Left forelimb (tissue), 1 donor: ENCODE measurements at places on chromosomes 2 and 18.

- no peak for DNase-seq
Measured at GRCh38 chr2:1561811-1562421, 148.7 kb downstream of the TPO start.

DNA sequence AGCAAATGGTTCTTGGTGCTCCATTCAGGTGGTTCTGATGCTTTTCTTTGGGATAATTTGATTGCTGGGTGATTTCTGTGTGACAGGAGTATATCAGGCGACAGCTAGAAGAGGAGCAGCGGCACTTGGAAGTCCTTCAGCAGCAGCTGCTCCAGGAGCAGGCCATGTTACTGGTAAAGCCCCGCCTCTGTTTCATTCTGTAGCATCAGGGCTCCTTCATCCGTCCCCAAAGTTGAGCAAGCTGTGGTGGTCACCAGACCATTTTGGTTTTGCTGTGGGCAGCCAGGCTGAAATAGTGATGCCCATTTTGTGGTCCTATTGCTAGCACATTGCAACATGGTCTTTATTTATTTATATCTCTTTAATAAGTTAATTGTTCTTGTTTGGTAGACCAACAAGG is 132.8 kb upstream of the IL1R2 start:
- DNase-seq = no peak

DNA sequence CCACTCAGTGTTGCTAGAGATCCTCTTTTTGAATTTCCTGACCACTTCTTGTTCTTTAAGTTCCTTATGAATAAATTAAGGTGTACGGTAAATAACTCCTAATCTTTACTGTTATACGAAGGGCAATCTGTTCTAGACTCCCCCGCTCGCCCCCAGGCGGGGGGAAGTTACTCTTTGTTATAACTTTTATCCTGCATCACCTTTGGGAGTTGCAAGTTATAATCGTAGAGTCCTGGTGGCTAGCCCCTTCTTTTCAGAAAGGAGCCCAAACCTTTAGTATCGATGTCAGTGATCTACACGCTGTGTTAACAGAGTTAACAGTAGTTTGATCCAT is 652 bp downstream of the GCA start:
- no peak for DNase-seq

DNA sequence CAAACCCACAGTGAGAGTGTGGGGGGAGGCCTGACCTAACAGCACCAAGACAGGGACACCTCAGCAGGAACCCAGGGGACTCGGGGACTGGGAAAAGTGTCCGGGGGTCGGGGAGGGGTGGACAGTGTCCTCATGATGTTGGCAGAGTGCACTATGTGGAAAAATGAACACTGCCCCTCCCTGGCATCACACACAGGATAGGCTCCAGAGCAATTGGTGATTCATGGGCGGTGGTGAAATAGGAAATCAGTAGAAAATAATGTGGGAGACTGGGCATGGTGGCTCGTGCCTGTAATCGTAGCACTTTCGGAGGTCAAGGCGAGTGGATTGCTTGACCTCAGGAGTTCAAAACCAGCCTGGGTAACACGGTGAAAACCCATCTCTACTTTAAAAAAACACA is 3.6 kb upstream of the ANO7 start:
- no peak for DNase-seq

DNA sequence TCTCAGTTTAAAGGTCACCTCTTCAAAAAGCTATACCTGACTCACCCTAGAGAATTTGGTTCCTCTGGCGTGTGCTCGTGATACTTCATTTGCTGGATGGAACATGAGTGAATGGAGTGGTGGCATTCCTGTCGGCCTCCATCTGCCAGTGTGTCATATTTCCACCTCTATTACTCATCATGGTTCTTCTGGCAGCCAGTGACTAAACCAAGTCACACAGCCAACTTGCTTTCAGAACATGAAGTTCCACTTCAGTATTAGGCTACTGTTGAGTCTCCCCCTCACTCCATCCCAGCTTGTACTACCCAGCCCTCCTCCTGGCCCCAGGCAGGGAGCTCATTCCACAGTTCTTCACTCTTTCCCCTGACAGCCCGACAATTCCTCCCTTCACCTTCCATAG is 169.8 kb downstream of the MREG start:
- DNase-seq = no peak

- DNase-seq = no peak
Measured at GRCh38 chr2:43313642-43314017, 87.2 kb upstream of the ZFP36L2 start.

DNA sequence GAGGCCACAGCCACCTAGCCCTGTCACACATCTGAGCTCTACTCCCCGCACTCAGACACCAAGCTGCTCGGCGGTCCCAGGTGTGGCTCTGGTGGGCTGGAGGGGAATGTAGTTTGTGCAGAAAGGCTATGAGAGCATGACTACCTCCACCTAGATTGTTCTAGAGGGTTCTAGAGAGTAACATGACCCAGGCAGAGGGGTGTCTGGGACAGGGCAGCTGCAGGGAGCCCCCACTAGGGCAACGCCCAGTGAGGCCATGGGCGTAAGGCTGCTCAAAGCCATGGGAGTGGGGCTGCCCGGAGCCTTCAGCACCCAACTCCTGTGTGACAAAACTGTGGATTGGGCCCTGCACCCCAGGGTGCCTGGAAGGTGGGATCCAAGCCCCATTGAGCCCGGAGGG is 511.4 kb upstream of the MYT1L start:
- DNase-seq = peak; percentile 38

GRCh38 chr2:5057891-5058351 is 634.3 kb upstream of the SOX11 start:
- no peak for DNase-seq

DNA sequence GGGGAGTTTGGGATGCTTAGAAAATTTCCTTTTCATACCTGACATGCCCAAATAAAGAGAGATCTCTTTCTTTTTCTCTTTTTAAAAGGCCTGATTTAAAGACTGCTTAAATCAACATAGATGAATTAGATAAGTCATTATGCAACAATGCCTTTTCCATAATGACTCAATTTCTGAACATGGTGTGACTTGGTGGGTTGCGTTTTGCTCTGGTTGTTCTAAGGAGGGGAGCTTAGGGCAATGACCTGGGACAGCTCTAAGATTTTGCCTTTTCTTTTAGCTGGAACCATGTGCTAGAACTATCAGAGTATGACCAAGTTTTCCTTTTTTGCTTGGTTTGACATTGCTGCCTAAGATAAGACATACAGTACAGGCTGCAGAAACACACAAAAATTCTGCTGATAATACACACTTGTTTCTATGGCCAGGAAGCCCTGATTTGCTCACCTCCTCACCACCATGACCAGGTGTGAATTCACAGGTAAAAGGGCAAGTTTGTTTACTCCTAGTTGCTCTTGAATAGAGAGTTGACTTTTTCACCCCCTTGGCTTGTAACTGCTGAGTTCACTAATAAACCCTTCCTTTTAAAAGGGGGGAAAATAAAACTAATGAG is 58.1 kb upstream of the IL1RL1 start:
- no peak for DNase-seq

DNA sequence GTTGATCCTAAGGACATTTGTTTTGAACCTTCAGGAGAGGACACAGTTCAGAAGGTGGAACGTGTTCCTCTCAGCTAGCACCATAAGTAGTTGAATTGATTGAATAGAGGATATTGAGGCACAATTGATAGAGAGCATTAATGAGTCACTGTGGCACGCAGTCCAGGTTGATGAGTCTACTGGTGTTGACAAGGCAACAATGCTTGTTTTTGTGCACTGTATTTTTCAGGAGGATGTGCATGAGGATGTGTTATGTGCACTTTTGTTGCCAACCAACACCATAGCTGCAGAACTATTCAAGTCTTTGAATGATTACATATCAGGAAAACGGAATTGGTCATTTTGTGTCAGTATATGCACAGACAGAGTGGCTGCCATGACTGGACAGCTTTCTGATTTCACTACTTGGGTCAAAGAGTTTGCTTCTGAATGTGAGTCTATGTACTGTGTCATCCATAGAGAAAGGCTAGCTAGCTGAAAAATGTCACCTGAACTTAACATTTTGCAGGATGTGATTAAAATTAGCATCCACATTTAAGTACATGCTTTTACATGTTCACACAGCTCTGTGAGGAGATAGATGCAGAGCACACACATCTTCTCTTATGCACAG is 140.1 kb upstream of the B3GNT2 start:
- DNase-seq = no peak

DNA sequence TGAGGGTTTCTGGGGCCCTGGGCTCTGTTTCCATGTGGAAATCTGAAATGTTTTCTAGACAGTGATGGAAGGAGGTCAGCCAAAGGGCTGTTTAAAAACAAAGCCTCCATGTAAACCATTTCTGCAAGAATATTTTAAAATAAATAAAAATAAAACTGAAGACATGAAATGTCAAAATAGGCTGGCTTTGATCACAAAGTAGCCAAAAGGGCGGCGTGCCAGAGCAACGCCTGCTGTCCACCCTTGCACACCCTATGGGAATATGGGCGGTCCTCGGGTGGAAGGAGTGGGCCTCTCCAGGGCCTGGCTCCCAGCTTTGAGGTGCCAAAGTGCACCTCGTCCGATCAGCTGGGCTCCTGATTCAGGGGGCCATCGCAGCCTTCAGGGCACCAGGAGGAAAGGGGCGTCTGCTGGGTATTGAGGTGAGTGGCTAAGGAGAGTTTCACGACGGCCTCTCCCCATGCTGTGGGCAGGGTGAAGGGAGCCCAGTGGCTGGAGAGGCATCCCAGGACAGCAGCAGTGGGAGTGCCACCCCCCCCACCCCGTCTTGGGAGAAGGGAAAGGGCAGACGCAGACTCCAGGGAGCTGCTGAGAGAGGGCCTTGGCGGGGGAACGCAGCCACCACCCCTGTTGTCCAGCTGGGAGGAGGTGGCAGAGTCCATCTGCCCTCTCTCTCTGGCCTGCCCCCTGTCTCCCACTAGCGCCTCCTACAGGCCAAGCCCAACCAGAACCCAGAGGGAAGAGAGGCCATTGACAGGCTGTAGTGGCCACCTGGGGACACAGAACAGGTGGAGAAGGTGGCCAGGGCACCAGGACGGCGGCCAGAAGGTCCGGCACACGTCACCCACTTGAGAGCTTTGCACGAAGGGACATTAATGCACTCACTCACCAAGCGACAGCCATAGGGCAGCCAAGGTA is 5.7 kb upstream of the ERFE start:
- DNase-seq = no peak

DNA sequence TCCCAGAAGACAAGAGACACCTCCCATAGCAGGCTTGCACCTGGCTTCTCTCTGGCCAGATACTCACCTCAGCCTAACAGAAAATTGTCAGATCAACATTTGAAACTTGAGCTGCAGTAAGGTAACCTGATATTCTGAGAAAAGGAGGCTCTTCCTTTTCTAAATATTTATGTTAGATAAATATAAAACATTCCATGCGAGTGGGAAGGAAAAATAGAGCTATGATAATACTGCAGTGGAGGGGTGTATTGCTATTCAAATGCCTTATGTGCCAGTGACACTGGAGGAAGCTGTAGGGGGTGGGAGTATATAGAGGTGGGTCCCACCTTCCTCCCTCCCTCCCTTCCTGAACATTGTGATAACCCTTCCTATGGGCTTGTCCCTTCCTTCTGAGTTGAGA is 515.5 kb upstream of the CHAC2 start:
- no peak for DNase-seq

DNA sequence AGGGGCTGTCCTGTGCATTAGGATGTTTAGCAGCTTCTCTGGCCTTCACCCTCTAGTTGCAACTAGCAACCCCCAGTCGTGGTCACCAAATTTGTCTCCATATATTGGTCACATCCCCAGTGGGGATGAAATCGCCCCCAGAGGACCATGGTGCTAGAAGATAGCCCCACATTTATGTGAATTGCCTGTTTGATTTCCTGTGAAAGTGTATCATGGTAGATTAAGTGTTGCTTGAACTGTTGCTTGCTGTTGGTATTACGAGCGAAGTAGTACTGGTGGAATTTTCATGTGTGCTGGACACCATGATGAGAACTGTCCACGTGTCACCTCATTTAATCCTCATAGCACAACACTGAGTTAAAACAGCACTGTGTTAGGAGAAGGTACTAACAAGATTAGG is 59.4 kb downstream of the TSPYL6 start:
- DNase-seq = no peak

GRCh38 chr2:241570961-241571581 is 12.5 kb downstream of the BOK start:
- no peak for DNase-seq

DNA sequence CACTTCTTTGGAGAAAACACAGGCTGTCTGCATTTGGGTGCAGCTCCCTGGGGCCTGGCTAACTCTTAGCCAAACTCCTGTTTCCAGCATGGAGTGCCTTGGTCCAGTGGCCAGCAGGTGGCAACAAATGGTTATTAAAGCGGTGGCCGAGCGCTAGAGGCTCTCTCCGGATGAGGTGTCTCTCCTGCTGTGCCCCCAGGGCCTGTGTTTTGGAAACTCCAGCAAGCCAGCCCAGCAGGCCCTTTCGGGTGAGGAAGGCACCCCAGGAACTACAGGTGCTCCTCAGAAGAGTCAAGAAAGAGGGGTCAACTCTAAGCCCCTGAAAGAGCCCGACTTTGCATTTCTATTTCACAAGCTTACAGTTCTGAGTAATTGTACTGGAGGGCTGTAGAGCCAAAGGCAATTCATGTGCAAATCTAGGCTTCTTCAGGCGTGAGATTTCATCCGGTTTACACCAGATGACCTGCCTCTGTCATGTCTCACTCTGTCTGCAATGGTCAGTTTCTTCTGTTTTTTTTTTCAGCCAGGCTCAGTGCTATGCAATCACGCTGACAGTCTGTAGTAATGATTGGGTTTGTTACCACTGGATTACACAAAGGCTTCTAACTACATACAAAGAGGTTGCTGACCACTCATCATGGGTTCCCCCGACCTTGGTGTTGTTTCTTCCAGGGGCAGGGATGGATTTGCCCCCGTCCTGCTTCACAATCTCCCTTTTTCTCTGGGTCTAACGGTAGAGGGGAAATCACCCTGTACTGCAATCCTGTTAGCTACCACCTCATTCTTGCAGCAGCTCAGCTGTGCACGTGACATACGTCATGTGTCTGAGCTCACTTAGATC is 7.6 kb upstream of the CHRNA1 start:
- peak; percentile 80 for DNase-seq

DNA sequence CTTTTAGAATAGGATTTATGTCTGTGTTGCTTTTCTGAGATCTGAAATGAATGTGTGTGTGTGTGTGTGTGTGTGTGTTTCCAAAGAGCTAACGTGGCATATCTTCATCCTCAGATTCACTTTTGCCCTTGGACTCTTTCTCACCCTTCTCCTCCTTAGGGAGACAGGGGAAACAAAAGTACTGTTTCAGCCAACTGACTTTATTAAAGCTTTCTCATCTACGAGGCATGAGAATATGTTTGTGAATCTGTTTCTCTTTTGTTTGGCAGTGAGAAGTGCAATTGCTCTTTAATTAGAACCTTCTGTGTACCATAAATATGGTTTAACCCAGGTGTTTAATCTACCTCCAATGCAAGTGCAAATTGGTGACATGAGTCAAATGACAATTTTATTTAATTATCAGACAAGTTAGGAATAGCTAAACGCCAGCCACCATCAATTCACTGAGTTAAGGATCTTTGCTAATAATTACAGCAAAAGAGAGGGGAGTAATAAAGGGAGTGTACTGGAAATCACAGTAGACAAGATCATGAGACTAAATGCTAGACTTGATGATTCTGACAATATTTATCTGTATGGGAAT is 186.4 kb upstream of the COL3A1 start:
- DNase-seq = no peak
